ENCODE measurements at places on chromosomes 7 and 10.

DNA sequence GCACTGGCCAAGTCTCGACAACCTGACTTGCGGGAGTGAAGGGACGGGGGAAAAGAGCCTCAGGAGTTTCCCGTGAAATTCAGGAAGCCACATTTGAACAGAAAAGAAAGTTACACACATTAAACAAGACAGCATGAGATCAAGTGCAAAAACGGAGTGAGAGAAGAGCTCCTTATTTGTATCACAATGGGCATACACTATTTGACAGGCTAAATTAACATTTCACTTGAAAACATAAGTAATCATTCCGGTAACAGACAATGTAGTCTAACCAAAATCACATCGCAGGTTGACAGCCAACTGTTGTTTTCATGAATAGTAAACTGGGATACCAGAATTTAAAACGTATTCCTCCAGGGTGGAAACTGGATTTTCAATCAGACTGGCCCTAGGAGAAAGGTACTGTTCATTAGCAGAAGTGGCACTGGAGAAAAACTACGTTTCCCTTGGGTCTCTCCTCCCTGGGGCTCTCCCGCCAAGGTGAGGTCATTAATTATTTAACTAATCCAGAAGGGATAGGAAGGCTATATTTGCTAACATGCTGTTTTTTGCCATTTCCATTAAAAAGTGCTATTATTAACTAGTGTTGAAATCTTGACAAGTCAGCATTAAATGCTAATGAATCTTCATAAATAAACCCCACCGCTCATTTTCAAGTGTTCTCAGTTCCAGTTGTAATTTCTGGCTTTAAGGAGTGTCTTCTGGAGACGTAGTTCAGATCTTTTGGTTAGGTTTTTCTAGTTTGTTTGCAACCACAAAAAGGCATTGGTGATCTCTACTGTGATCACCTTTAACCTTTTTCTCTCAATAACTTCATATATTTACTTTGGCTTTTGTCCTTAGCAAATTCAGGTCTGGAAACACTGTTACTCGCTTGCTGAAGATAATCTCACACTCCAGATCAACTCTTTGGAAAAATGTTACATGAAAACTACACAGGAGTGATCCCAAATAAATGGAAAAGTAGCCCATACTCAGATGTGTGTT lies 25.1 kb downstream of the RHEB start:
- no peak for DNase-seq

GRCh38 chr10:125003901-125004467 lies 62.1 kb downstream of the ZRANB1 start:
- DNase-seq: no peak

DNA sequence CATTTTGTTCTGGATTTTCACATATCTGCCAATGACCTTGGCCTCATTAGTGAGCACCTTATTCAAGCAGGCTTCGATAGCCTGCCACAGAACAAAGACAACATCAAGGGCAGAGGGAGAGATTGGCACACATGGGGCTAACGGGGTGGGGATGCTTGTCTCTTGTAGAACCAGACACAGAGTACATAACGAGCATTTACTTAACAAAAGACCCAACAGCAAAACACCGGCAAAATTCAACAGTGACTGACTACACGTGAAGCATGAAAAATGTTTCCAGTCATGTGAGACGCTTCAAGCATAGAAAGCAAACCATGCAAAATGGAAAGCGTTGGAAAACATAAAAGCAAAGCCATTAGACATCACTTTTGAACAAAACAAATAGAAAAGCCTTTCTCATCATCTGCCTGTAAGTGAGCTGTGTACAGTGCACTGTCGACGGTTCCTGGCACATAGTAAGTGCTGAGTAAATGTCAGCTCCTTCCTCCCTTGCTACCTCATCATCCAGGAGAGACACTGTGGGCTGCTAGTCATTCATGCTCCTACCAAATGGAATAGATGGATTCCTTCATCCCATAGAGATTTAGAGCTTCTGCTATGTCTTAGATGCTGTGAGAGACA lies 134.4 kb upstream of the AGK start:
- no peak for DNase-seq

DNA sequence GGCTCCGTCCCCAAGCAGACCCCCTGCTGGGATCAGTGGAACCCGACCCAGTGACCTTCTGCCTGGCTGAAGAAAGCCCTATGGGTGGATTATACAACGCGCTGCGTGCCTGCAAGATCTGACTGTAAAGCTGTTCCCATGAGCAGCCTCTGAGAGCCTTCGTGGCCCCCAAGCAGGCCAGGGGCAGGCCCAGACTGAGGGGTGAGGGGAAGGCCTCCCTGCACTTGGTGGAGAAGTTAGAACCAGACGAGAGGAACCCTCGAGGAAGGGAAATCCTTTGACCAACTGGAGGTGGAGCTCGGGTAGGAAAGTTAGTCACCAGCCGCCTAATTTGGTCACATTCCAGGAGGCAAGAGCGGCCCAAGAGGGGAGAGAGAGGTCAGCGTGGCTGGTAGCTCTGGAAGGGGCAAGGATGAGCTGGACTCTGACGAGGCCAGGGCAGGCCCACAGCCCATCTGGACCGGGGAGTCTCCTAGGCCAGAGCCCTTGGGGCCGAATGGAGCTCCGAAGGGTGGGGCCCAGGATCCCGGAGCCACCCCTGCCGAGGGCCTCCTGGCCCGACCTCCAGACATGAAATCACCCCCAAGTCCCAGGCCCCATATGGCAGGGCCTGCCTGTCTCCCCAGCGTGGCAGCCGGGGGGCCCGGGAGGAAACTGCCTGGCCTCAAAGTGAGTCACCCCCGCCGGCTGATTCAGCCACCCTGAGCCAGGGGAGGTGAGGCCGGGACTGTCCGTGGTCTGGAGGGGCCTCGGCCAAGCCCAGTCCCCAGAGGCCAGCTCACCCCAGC lies 23.3 kb upstream of the PDGFA start:
- DNase-seq: no peak

DNA sequence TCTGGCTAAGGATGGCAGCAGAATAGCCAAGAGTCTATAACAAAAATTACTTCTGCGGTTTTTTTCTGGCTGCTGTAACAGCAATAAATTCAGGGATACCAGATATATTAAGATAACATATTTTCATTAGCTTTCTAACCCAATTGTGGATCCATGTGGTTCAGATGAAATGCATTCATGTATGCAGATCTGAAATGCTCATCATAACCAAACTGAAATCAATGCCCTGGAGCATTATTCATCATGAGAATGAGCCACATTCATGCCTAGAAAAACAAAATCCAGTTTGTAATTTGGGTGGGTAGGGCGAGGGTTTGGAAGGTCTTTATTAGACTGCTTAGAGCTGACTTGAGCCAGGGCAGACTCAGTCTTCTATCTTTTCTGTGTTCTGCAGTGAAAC lies 69.8 kb upstream of the SEMA3A start:
- no peak for DNase-seq

DNA sequence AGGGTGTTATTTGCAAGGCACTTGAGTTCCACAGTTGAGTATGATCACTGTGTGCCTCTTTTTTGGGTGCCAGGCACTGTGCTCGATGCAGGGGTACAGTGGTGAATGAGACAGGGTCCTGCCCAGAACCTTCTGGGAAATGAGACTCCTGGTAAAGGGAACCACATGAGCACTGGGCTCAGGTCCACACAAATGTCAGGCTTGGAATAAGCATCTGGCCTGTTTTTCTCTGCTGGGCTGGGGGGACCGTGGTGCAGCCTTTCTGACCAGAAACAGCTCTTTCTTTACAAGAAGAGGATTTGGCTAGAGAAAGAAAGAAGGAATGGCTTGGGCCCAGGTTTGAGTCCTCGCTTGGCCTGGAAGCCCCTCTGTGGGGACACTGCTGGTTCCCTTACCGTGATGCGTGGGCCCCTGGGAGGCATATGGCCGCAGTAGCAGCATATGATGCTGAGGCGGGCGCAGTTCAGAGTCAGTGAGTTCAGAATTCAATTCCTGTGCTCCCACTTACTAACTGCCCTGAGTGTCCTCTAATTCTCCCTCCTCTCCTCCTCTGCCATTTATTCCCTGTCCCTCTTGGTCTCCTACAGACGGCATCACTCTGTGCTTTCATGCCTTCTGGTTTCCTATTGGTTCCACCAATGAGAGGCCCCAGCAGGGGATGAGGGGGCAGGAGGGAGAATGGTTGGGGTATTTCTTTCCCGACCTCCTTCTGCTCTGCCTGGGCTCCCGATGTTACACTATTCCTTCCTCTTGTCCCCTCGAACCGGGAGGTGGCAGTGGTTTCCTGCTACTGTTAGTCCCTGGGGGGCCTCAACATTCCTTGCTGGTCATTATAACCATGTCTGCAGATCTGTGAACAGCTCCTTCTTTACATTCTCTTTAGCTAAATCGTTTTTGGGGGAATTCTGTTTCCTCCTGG lies 9.6 kb upstream of the KCP start:
- no peak for DNase-seq

DNA sequence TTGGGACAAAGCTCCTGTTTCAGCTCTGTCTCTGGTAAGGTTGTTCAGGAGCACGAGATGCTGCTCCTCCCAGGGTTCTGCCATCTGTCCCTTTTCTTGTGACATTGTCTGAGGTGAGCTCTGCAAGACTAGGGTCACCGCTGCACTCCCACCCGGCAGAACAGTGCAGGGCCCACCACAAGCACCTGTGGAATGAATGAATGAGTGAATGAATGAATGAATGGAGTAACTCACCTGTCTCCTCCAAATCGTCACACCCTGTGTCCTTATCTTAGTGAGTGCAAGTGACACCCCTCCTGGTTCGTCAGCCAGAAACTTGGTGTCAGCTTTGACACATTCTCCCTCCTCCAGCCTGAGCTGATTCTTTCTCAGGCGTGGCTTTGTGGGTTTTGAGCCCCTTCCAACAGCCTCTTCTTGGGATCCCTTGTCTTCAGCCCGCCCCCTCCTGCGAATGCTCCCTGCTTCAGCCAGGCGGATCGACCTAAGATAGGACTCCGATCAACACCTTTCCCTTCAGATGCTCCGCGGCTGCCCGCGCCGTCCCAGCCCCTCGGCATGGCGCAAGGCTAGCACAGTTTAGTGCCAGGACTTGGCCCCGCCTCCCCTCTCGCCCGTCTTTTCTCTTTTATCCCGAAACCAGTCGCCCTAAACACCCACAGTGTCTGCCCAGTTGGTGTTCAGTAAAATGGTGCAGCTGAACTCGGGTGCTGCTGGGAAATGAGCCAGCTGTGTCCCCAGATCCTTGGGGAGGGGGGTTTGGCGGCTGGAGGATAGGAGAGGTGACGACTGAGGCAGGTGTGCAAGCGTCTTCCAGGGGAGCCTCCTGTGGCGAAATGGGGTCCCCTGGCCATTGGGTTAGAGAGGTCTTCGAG lies 89.3 kb downstream of the BEND7 start:
- no peak for DNase-seq

DNA sequence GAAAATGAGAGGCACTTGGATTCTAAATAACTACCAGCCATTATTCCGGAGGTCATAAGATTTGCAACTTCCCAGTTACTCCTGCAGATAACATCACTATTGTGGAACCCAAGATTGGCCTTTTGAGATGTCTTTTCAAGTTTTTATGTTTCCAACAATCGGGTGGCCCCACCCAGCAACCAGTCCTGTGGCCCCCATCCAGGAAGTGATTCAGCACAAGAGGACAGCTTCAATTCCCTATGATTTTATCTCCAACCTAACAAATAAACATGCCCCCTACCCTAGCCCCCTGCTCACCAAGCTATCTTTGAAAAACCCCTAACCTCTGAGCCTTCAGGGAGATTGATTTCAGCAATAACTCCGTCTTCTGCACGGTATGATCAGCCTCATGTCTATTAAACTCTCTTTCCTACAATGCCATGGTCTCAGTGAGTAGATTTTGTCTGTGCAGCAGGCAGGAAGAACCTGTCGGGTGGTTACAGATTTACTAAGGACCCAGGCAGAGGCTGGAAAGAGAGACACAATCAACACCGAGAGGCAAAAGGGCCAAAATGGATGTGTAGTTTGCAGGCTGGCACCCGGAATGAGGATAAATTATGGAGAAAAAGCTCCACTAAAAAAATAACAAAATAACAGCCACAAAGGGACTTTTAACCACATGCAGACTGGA lies 83.9 kb upstream of the UNC5B start:
- DNase-seq: no peak

DNA sequence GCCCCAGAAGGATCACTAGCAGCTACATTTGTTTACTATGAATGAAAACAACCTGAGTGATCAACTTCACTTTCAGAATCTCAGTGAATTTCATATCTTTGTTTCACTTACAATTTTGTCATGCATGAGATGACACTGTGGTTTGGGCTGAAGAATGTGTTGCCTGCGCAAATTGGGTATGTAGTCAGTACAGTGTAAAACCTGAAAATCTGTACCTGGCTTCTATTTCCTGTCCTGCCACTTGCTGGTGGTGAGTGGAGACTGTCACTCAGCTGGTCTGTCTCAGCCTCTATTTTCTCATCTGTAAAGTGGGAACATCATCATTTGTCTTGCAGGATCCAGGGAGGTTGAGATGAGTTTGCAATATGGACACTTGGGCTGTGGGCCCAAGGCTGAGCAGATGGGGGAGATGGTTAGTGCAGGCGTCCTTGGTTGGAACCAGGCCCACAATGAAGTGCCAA lies 118.0 kb downstream of the WDFY4 start:
- no peak for DNase-seq

DNA sequence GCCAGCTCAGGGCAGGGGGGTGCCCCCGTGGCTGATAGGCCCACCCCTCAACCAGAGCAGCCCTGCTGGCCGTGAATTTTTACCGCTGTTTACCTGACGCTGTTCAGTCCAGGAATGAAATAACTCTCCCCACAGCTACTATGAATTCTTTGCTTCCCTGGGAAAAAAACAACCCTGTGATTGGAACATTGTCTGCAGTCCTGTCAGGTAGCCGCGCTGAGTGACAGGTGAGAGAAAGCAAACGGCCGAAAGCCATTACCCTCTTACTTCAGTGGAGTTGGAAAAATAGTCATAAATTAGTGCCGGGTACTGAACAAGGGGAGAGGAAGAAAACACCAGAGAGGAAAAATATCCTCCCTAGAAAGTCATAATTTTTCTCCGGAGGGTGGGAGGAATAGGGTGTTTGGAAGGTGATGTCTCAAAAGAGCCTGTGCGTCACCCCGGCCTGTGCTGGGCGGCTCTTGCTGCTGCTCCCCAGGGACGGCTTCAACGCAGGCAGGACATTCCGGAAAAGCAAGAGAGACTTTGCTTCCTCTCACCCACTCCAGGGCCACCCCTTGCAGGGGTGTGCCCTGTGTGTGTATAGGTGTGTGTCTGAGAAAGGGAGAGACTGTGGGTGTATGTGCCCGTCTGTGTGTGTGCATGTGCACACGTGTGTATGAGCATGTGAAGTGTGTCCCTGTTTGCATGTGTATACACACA lies 69.0 kb downstream of the CDH23 start:
- DNase-seq: no peak

- DNase-seq: no peak
Observed at GRCh38 chr10:117442944-117443685, 67.9 kb upstream of the PDZD8 start.

- DNase-seq: no peak
Observed at GRCh38 chr7:7868572-7868899, 100.1 kb upstream of the GLCCI1 start.
